NCI-H2081 (cell line): ENCODE measurements at places on chromosomes 7 and 10.

- DNase-seq = no peak
Observed at GRCh38 chr10:107480781-107481180, 316.3 kb upstream of the SORCS1 start.

- DNase-seq = no peak
Observed at GRCh38 chr7:13541326-13541725, 448.1 kb downstream of the ETV1 start.

GRCh38 chr7:135645296-135645904 is 16.9 kb upstream of the STMP1 start:
- DNase-seq = peak; percentile 49

GRCh38 chr10:115818012-115818411 is 455.0 kb downstream of the GFRA1 start:
- no peak for DNase-seq

- no peak for DNase-seq
Observed at GRCh38 chr7:153454306-153454705, 597.9 kb upstream of the DPP6 start.

GRCh38 chr7:2958416-2959102 is 85.1 kb downstream of the CARD11 start:
- DNase-seq = no peak

DNA sequence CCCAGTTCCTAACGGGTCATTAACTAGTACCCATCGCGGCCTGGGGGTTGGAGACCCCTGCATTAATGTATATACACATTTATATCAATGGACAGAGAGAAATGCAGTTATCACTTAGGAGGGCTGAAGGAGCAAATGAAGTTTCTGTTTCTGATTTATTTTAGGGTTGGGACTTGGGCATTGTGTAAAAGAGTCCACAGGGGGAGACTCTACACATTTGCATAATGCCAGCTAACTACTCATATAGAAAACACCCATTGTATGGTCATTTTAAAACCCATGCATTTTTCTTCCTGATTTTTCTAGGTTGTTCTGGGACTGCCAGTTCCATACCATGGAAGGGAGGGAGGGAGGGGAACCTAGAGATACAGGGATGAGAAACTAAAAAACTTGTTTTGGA is 23.5 kb downstream of the BCCIP start:
- DNase-seq = no peak

- no peak for DNase-seq
Observed at GRCh38 chr10:43231523-43232078, 35.3 kb downstream of the RASGEF1A start.

- DNase-seq = peak; percentile 82
Observed at GRCh38 chr7:19508124-19508523, 200.7 kb downstream of the POLR1F start.

DNA sequence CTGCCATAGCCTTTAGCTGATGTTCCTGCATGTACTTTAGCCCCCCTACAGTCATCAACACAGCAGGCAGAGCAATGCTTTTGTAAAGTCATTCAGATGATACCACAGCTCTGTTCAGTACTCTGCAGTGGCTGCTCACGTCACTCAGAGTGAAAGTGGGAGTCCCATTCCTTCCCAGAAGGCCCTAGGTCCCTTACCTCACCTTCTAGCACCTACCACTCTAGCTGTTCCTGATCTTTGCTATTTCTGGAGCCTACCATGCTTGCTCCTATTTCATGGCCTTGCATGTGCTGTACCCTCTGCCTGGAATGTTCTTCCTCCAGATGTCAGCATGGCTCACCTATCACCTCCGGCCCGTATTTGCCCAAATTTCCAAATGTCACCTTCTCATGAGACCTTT is 94.4 kb upstream of the PRR15 start:
- no peak for DNase-seq

GRCh38 chr7:32253299-32253698 is 183.1 kb upstream of the PDE1C start:
- no peak for DNase-seq

GRCh38 chr10:131076356-131076755 is 235.2 kb downstream of the TCERG1L start:
- DNase-seq = no peak

- no peak for DNase-seq
Observed at GRCh38 chr10:14369906-14370305, 39.2 kb upstream of the FRMD4A start.

GRCh38 chr10:51471271-51471670 is 228.1 kb downstream of the CSTF2T start:
- DNase-seq = no peak

DNA sequence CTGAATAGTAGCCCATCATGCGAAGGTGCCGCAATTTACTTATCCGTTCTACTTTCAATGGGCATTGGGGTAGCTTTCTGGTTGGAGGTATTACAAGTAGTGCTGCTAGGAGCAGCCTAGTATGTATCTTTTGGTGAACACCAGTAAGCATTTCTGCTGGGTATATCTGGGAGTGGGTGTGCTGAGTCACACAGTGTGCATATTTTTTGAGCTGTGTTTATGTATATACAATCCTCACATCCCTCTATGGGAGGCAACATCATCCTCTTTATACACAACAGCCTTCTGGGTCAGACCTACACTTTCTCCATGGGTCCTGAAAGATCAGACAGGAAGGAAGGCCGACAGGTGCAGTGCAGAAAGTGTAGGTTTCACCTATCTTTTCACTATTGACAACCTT is 36.3 kb downstream of the PYROXD2 start:
- no peak for DNase-seq

DNA sequence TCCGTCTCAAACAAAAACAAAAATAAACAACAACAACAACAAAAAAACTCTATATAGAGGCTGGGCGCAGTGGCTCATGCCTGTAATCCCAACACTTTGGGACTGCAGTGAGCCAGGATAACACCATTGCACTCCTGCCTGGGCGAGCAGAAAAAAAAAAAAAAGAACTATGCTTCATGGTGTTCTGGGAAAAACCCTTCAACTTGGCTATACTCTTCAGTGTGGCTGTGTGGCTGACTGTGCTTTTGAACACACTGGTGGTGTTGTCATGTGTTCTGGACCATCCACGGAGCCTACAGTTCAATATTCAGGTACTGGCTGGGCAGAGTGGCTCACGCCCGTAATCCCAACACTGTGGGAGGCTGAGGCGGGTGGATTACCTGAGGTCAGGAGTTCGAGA is 26.5 kb downstream of the SNX8 start:
- no peak for DNase-seq

- DNase-seq = no peak
Observed at GRCh38 chr10:77419056-77419455, 218.6 kb downstream of the KCNMA1 start.

GRCh38 chr7:39321245-39321644 is 245.0 kb upstream of the YAE1 start:
- no peak for DNase-seq

DNA sequence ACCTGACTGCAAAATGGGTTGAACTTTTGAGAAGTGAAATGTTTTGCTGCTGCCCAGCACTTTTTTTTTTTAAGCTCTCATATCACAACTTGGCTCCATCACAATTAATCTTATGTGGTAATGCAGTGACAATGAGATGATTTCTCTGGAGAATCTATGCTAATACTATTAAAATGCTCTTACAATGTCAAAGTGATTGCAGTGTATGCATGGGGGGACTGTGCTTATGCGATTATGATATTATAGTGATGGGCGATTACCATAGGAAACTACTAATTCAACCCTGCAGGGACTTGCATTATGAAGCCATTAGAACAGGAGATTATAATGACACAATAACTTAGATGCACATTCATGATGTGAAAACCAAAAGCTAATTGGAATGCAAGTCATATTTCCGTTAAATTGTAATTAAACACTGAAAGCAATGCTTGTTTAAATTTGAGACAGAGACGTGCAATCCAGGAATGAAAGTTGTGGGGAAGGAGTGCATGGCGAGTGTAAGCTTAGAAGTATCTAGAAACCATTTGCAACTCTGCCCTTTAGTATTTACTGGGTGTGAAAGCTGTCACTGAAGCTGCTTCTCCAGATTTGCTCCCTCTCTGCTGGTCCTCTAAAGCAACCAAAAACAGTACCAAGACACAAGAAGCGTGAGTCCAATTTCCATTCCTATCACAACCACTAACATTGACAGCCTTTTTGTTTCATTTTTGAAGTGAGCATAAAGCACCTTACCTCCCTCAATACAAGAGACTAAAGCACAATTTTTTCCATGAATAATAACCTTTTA is 21.6 kb downstream of the PTER start:
- DNase-seq = no peak

DNA sequence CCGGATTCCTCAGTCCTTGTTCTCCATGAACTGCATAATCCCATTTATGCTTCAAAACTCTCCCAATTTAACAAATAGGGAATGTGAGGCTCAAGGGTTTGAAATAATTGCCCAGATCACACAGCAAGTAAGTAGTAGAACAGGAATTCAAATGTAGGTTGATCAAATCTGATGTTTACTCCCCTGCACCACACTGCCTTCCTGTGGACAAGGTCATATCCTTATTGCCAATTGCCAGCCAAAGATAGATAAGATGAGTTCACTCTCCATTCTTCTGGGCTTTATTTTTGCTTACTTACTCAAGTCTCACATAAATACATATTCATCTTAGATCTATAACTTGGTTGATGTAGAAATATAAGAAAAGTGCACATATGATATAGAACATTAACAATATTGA is 435.2 kb upstream of the ETV1 start:
- DNase-seq = peak; percentile 23

GRCh38 chr7:112547916-112548315 is 67.1 kb downstream of the LSMEM1 start:
- no peak for DNase-seq

- DNase-seq = no peak
Observed at GRCh38 chr7:93004906-93005305, 112.9 kb downstream of the SAMD9 start.

- DNase-seq = peak; percentile 88
Observed at GRCh38 chr7:26291699-26292538, at the start of gene SNX10. Gene SNX10, plus strand, starts transcription at chr7:26291862. Its CDS starts 54,581 bp downstream, at chr7:26346443.

DNA sequence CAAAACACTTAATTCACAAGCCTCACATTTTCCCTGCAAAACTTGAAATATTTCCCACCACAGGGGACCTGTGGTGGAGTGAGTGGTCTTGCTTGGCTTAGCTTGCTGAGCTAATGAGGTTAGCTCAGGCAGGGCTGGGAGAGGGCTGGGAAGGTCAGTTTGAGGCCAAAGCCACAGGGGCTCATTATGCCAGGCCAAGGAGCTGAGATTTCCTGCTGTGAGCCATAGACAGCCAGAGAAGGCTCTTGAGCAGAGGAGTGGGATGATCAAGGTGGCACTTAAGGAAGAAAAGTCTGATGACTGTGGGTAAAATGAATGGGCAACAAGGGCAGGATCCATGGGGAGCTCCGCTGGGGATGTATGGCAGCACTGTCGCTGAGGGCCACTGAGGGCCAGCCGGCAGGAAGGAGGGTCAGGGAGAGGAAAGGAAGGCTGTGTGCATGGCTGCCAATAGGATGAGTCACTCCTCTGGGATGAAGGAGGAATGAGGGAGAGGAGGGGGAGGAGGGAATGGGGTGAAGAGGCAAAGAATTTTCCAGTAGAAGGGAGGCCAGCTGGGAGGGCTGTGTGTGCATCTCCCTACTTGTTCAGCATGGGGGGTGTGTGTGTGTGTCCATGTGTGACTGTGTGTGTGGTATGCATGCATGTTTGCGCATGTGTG is 18.7 kb upstream of the ZNF488 start:
- no peak for DNase-seq

DNA sequence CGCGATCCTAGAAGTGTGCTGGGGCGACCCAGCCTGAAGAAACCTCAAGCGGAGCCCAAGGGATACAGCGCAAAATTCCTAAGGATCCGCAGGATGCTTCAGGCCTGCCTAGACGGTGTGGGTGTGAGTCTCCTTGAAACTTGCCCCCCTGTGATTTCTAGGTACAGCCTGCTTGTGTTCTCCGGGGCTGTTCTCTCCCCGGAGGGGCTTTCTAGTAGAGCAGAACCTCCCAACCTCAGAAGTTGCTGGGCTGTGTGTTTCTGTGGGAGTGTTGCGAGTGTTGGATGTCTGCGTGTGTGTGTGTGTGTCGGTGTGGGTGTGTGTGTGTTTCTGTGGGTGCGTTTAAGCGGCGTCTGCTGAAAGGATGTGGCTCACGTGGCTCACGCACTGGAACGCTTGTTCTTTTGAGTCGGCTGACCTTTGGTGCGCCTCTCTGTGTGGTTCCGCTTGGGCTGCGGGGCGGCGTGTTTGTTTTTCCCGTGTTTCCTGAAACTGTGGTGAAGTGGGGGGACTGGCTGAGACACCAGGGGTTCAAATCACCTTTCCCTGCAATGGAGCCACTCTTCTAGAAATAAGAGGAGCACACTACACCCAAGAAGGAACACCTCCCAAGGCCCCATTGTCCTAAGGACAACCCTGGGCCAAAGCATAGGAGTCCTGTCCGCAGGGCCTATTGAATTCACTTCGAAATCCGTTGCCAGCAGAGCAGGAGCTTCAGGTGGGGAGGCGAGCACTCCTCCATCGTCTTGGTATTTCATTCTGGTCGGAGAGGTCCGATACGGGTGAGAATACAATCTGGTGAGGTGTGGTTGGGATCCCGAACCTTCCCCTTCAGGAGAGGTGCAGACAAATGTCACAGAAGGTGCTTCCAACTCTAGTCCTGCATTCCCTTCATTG is 25.1 kb upstream of the ZNF273 start:
- no peak for DNase-seq

DNA sequence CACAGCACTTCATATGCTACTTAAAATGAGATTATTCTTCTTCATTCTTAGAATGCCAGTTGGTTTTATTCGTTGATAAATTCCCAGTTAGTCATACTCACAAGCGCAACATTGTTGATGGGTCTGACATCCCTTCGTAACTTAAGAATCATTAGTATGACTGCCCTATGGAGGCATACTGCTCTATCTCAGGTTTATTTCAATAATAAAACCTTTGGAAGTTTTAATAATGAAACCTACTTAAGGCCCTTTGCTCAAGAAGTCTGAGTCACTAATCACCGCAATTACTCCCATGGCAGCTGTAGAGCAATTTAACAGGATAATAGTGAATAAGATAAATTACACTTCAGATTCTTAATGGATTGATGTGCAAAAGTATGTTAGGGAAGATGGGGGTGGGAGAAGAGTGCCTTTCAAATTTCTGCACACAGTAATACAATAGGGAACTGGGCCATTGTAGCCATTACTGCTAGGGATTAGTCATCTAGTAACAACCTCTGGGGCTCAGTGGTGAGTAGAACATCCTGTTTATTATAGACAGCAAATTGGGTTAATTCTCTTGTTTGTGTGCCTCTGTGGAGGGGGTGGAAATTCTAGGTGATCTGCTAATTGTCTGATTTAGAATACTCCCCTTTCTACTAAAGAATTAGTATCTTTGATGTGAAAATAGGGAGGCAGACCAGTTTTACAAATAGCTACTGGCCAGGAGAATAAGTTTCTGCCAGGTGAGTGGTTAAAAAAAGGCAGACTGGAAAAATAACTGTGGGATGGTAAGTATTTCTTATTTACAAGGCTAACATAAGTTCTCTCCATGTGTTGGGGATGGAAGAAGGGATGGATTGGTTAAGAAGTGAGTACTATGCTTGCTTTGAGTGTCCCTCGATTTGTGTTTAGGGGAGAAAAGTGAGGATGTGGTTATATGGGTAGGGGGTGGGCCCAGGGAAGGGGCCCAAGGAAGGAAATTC is 74.5 kb upstream of the VKORC1L1 start:
- no peak for DNase-seq

DNA sequence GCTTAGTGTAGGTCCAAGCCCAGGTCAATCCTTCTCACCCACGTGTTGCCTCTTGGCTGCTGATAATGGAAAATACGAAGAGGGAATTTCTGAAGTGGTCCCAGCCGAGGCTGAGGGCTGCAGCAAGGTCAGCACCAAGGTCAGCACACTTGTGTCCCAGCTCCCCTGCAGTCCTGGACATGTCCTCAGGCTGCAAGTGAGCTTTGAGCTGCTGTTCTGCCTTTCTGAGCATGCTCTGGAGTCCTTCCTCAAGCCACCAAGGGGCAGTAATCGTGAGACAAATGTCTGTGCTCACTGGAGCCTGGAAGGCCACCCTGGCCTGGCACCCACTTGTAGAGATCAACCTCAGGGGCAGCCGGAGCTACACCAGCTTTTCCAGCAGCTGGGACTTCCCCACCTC is 28.3 kb downstream of the DRGX start:
- no peak for DNase-seq
